Neural progenitor cell (in vitro differentiated cells): ENCODE measurements at places on chromosomes 3 and 15.

- DNase-seq = no peak
Measured at GRCh38 chr3:16836505-16837237, 48.1 kb upstream of the PLCL2 start.

DNA sequence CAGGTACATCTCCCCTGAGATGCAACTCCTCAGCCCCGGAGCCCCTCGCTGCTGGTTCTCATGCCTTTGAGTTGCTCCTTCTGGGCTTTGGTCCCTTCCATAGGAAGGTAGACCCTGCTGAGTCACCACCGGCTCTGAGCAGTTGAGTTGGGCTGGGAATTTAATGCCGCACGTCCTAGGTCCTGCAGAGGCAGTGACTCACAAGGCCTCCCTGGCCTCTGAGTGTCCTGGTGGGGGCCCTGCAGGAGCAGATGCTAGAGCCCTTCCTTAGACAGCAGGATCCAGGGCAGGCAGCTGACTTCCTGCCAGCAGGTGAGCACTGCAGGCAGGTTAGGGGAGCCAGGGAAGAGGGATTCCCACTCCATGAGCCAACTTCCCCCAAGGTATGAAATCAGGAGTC lies 5.5 kb upstream of the NTRK3 start:
- no peak for DNase-seq

DNA sequence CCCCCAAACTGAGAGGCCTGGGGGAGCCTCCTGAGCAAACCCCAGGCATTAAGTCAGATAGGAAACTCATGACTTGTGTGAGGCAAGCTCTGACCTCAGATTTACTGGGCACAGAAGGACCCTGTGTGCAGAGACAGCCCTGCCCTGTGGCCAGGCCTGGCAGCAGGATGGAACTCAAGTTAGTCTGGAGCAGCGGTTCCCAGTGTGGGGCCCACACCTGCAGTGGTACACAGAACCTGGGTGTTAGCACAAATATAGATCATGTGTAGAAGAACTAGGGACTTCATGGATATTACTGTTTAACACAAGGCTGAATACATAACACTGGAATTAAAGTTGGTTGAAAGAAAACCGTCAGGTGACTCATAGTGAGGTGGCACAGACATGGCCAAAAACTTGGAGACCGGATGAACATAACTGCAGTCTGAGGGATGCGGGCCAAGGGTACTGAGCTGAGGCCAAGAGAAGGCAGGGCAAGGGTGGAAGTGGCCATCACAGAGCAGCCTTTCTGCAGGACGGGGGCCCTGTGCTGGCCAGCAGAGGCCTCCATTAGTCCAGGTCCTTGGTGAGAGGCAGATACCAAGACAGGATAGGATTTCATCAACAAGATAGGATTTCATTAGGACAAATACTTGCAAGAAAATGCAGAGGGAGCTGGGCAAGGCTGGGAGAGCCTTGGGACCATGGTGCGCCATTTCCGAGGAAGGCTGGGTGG lies 40.9 kb downstream of the IRAK2 start:
- no peak for DNase-seq

DNA sequence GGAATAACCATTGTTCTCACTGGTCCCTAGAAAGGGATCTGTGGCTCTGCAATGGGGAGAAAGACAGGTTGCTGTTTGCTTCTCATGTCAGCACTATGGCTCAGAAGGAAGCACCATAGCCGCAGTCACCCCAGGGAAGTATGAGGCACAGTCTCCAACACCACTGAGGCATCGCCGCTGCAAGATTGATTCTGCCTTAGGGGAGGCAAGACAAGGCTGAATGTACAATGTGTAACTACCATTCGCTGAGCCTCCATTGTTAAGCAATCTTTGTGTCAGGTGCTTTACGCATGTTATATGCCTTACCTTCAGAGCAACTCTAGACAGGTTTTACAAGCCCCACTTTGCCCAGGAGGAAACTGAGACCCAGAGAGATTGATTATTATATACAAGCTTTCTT lies 100.7 kb upstream of the KCNMB2 start:
- no peak for DNase-seq

DNA sequence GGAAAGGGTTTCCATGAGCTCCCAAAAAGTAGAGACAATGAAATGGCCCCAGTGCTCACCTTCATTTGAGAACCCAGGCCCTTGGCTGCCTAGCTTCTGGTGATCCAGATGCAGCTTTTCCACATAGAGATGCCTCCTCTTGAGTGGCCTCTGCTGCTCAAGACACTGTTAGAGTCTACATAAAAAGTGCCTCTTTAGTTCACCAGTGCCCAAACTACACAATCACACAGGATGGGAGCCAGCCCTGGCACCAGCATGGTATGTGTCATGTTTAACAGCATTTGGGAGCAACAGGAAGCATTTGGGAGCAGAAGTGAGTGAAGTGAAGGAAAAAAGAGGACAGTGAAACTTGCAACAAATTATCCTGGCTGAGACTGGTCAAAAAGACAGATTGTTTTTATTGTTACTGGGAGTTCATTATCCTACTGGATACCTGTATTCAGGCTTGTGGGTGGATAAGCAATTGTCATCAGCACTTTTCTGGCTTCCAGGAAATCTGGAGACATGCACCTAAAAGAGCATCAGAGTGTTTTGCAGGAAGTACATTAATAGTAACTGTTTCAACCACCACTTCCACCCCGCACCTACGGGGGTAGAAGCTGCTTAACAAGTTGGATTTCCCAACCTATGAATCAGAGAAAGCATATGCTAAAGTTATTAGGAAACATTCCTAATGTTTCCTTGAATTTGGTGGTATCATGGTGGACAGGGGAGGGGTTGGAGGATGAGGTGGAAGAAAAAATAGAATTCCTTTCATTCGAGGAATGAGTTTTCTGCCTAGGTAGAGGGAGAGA lies 416.2 kb downstream of the IGSF11 start:
- DNase-seq = no peak

DNA sequence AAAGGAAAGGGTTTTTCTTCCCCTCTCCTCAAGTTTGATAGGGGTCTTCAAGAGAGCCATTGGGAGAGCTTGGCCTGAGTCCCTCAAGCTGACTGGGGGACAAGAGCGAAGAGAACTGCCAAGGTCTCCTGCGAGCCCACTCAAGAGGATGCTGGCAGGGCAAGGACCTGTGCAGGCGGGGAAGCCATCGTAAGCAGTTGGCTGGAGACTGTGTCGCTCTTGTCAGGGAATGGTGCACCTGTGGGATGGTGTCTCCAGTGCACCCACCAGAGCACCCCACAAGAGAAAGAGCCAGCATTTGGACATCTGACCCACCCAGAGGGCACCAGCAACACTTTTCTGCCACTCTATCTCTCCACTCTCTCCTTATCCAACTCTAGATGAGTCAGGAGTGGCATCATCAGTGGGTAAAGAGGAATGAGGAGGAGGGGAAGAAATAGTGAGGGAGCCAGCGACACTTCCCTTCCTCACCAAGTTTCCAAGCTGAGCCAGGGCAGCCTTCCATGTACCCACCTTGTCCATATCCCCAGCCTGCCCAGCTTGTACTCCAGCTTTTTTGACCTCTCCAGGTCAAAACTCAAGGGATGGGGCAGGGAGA lies 13.6 kb upstream of the XIRP1 start:
- DNase-seq = no peak

GRCh38 chr15:88987934-88988671 lies 74.9 kb upstream of the MFGE8 start:
- DNase-seq = no peak
